CD4-positive, alpha-beta T cell treated with Interleukin-6 for 4 hours (primary cell): ENCODE measurements at places on chromosomes 12 and 14.
A peak's percentile ranks its signal among the peaks of the same experiment; 100 is the strongest.

DNA sequence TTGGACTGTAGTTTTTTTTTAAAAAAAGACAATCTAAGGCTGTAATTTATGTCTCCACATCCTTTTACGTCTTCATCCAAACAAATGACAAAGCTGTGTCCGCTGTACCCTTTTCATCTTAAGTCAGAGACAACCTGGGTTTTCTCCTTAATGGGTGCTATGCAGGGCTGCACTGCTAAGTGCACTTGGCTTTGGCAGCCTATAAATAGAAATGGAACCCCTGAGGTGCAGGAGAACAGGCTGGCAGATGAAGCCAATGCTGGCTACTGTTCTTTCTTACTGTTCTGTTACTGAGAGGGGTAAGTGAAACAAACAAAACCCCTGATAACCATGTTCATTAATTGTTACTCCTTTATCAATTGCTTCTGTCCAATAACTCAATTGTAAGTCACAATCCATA lies 47.1 kb upstream of the KICS2 start:
- no peak for DNase-seq

DNA sequence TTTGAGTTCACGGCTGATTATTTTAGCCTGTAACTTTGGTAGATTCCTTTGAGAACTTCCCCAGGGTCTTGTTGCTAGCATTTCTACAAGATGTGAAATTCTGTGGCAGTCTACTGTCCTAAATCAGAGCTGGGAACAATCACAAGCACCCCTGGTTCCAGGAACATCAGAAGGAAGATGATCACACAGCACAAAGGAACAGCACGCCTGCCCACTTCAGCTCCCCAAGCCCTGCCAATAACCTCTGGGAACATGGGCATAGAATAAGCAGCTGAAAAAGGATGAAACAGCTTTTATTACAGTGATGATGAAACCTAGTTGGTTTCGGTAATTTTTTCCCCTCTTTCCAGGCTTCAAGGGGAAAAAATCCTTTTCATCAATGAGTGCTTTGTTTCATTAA lies 12.3 kb downstream of the GPR19 start:
- no peak for DNase-seq

DNA sequence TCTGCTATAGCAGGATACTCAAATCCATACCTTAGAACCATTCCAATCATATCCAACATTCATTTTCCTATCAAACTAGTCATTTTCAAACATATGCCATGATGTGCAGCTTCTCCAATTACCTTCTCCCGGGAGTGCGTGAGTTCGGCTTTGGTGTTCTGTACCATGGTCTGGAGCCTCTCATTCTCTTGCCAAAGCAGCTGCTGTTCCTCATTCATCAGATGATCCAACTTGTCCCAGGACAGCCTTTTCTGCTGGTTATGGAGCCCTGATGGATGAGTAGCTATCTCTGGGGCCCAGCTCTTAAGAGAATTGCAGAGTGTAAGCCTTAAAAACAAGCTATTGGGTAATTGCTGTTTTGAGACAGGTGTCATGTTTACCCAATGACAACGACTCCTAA lies 71.1 kb upstream of the SAV1 start:
- no peak for DNase-seq

DNA sequence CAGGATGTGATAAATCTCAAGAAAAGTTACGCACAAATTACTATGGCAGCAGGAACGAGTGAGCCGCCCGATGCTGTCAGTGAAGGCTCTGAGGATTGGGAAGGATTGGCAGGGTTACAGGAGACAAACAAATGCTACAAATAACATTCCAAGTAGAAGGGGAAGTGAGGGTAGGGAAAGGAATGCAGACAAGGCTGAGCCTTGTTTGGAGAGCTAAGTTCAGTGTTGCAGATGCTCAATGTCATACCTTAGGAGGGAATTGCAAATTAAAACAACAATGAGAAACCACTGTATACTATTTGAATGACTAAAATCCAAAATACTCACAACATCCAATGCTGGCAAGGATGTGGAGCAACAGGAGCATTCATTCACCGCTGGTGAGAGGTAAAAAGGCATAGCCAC lies 1.3 kb downstream of the CLEC9A start:
- no peak for DNase-seq

- DNase-seq = no peak
Measured at GRCh38 chr14:82060219-82060618, 526.6 kb upstream of the SEL1L start.

DNA sequence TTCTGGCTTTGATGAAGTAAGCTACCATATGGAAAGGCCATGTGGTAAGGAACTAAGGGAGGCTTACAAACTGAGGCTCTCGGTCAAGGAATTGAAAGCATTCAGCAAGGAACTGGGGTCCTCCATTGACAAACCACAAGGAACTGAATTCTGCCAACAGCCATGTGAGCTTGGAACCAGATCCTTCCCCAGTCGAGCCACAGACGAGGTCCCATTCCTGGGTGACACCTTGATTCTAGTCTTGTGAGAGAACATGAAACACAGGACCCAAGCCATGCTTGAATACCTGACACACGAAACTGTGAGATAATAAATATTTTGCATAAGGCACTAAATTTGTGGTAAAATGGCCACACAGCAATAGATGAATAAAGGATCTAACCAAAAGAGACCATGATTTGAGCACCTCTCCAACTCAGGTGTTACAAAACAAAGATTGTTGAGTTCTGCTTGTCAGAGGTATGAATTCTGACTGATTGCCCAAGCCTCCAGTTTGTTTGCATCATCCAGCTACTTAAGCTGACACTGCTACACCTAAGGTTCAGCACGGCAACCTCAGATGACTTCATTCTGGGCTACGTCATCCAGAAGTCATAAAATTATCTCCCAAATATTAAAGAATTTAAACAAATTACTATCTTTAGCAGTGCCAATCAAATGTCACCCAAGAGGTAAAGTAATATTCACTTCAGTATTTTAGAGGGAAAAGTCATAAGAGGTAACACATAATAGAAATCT lies 59.4 kb downstream of the GARIN6 start:
- DNase-seq = no peak

DNA sequence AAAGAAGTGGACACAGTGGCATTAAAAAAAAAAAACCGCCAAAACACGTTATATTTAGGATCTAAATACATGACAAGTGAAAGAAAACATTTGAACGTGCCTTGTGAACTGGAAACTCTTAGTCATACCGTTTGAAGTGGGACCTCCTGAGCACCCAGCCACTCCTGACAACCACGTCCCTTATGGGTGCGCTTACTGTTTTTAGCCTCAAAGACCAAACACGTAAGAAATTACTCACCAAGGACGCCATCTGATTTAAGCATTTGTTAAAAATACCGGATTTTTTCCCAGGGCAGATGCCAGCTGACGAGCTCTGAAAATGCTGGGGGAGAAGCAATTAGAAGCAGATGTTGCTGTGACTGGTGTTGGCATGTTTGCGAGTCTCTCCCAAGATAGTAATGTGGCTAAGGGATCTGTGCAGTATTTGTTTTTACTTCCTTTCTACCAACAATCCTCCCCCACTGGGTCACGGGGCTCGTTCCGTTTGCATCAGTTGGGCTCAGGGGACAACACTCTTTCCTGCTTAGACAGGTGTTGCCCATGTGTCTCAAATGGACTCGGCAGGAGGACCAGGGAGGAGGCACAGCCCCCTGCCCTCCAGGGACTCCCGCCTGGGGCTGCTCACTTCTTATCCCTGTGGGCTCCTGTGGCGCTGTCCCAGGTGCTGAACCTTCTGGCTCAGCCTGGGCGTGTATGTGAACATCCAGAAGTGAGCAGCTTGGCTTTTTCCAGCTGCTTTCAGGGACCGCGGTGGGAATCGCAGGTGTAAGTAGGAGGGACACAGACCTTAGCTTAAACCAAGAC lies 101.0 kb downstream of the BEGAIN start:
- DNase-seq = peak; percentile 61

GRCh38 chr12:126347421-126347820 lies 1282.2 kb downstream of the AACS start:
- no peak for DNase-seq

GRCh38 chr12:49349266-49349665 lies 2.6 kb downstream of the DNAJC22 start:
- no peak for DNase-seq

DNA sequence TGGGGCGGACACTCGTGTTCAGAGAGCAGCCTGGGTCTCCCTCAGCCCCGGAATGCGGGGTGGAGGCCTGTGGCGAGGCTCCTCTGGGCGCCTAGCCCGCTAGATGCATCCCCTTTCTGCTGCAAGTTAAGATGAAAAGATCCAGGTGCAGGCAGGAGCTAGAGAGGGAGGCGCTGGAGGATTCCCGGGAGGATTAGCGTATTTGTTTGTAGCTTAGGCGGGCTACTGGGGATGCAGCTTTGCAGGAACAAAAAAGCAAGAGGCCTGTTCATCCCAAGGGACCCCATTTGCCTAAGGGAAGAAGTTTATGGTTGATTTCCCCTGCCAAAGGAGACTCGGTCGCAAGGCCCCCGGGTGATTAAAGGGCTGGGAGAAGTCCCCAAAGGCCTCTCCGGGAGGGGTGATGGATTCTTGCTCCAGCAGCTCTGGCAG lies 824 bp downstream of the CCDC177 start:
- DNase-seq = no peak

DNA sequence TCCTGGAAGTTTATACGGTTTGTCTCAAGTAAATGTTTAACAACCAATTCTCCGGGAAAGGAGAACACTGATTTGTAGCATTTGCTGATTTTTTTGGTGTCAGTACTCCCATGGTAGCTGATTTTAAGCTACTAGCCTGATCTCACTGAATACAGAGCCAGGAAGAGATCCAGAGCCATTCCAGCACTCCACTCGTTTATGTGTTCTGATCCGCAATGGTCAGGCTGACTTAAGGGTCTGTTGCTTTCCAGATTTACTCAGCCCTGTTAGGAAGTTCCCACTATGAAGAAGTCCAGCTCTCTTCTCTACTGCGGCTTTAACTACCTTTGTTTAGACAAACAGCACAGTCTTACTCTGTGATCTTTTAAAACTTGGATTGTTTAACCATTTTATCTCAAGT lies 38.0 kb upstream of the NID2 start:
- no peak for DNase-seq

GRCh38 chr12:26534071-26534470 lies 298.9 kb downstream of the ITPR2 start:
- DNase-seq = no peak

- DNase-seq = no peak
Measured at GRCh38 chr14:102980409-102980810, 57.9 kb downstream of the AMN start.

DNA sequence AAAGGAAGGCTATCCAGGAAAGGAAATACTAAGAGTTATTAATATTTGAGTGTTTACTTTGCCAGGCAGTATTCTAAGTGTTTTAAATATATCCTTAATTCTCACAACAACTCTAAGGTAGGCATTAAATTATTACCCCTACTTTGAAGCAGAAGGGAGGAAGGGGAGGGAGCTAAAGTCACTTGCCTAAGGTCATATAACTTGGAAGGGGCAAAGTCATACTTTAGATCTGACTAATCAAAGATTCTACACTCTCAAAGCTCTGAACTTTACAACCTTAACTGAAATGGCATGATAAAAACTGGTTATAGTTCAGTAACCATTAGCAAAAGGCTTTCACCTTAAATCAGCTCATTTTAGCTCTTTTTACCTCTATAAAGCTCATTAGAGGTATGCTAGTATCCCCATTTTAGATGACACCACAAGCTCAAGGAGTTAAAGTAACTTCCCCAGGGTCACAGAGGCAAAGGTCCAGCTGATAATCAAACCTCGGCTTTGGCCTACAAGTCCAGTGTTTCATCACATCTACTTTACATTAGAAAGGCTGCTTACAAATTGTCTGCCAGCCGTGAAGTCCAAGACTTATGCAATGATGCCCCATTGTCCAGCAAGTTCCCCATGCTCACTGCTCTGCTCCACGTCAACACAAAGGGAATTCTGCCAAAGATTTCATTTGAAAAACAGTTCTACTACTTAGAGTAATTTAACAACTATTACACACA lies 223.9 kb downstream of the MED13L start:
- DNase-seq = no peak

DNA sequence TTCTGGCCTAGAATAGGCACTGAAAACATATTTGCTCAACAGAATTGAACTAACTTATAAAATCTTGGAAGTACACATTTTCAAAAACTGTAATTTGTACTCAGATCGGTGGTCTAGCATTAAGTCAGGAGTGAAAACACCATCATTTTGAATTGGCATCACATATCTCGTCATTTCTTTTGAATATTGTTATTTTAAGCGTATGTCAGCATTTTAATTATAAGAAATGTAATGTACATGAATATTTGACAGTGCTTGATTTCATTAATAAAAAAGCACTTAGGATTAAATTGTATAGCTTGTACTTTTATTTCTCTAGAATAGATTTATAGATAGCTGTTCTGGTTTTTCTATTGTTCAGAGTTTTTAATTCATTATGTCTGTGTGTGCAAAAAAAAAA lies 892.2 kb downstream of the BCL11B start:
- no peak for DNase-seq

GRCh38 chr12:29569132-29569757 lies 71.8 kb upstream of the OVCH1 start:
- no peak for DNase-seq

DNA sequence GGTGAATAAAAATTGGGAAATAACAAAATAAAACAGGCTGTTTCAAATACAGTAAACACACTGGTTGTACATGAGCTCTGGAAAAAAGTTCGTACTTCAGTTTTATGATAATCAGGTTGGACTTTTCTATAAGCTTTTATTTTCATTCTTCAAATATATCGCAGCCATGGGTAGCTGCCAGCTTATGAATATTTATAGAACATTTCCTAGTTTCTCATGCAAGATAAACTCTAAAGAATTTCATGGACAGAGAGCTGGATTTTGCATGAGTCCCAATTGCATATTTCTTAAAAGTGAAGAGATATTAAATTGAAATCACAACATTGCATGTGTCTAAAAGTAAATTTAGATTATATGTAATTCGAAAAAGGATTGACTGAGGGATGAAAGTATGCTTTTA lies 827.6 kb downstream of the SLC6A15 start:
- no peak for DNase-seq

GRCh38 chr12:55797068-55797467 lies 20.5 kb downstream of the SARNP start:
- DNase-seq = peak; percentile 20

GRCh38 chr12:117919479-117919878 lies 49.3 kb downstream of the KSR2 start:
- no peak for DNase-seq

- DNase-seq = no peak
Measured at GRCh38 chr12:112179916-112180315, 54.6 kb downstream of the TRAFD1 start.

GRCh38 chr12:104056419-104056972 lies 6.5 kb upstream of the GLT8D2 start:
- no peak for DNase-seq

- no peak for DNase-seq
Measured at GRCh38 chr14:69865701-69866365, 13.4 kb upstream of the SMOC1 start.

- no peak for DNase-seq
Measured at GRCh38 chr12:85266356-85266755, 13.7 kb upstream of the ALX1 start.

DNA sequence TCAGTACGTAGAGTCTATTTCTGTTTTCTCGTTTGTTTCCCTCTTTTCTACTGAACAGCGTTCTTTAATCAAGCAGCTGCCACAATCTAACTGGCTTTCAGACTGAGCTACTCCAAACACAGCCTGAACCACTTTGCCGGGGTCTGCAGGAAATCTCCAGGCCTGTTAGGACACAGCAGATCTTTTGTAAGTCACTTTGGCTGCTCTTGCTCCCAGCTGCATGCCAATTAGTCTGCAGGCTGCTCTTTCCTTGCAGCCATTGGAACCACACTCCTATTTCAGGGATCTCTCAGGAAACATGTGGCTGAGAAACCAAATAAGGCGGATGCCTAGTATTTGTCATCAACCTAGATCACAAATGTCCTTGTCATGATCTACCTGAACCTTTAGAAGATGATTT lies 73.6 kb downstream of the TMTC1 start:
- DNase-seq = no peak
